ENCODE measurements at places on chromosomes 1 and 21.

DNA sequence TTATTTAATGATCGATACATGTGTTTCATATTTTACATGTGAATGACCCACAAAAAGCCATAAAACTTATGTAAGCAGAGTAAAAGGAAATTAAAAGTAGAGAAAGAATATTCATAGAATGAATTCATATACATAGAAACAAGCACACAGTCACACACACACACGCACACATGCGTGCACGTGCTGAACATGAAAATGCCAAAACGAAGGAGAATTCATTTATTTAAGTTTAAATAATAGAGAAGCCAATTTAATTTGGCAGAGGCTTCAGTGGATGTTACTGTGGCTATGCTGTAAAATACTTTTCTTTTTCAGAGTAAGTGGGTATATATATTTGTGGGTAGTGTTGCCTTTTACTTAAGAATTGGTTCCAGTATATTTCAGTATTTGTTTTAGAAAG, 145.0 kb upstream of the C21orf91 start:
- H3K27me3 ChIP-seq: no peaks in the 10 kb centered on the region
- H3K4me3 ChIP-seq: no peak overlapping the region
- H3K4me1 ChIP-seq: no peaks in the 10 kb centered on the region
- H3K27ac ChIP-seq: no peak overlapping the region
- no peaks in the 10 kb centered on the region for H3K36me3 ChIP-seq

GRCh38 chr1:211827051-211827450, 3.5 kb downstream of the LPGAT1 start:
- no peak for DNase-seq
- no peaks in the 10 kb centered on the region for H3K27me3 ChIP-seq
- H3K4me1 ChIP-seq: peaks cover 31% of the 10 kb centered on the region
- H3K4me3 ChIP-seq: no peak overlapping the region

GRCh38 chr1:152225678-152226077, 1.7 kb upstream of the HRNR start:
- H3K27me3 ChIP-seq: no peaks in the 10 kb centered on the region
- no peak overlapping the region for H3K27ac ChIP-seq
- DNase-seq: no peak

GRCh38 chr1:51073456-51073855, 28.6 kb upstream of the C1orf185 start:
- no peaks in the 10 kb centered on the region for H3K36me3 ChIP-seq
- H3K4me1 ChIP-seq: no peaks in the 10 kb centered on the region
- H3K4me3 ChIP-seq: no peak overlapping the region
- no peaks in the 10 kb centered on the region for H3K27me3 ChIP-seq

GRCh38 chr1:178048426-178048825, 45.5 kb upstream of the RASAL2 start:
- no peaks in the 10 kb centered on the region for H3K27me3 ChIP-seq
- H3K27ac ChIP-seq: no peak overlapping the region
- DNase-seq: no peak
- H3K4me3 ChIP-seq: no peak overlapping the region

GRCh38 chr1:79197421-79197820, 190.9 kb upstream of the ADGRL4 start:
- H3K4me1 ChIP-seq: no peaks in the 10 kb centered on the region
- H3K27me3 ChIP-seq: no peaks in the 10 kb centered on the region
- no peak overlapping the region for H3K4me3 ChIP-seq
- no peak for DNase-seq
- H3K27ac ChIP-seq: no peak overlapping the region
- no peaks in the 10 kb centered on the region for H3K36me3 ChIP-seq

DNA sequence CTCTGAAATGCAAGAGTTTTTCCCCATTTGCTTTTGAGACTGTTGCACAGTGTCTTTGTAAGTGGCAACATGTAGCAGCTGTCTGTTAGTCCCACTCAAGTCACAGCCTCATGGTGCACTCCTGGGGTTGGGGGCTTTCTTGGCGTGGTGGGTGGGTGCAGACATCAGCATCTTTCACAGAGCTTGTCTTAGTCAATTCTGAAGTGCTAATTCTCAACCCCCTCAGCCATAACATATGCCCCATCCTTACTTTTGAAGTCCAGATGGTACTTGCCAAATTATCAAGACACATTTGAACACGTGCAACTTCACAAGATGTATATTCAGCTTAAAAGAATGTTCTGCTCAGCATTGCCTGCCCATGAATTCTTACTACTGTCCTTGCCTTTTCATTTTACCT, 87.1 kb downstream of the VCAM1 start:
- H3K36me3 ChIP-seq: no peaks in the 10 kb centered on the region
- no peaks in the 10 kb centered on the region for H3K4me1 ChIP-seq
- DNase-seq: no peak
- no peaks in the 10 kb centered on the region for H3K27me3 ChIP-seq
- no peak overlapping the region for H3K4me3 ChIP-seq

DNA sequence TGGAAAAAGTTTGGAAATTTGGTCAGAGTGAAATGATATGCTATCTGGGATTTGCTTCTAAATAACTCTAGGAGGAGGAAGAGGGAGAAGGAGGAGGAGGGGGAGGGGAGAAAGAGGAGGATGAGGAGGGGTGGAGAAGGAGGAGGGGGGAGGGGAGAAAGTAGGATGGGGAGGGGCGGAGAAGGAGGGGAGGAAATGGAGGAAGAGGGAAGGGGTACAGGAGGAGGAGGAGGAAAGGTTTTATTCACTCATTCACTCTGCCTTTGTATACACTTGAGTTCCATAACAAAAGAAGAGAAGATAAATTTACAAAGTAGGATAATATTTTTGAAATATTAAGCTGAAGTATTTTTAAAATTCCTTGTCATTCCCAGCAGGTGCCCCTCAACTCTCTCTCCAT, 6.3 kb upstream of the VPS26C start:
- no peaks in the 10 kb centered on the region for H3K27me3 ChIP-seq
- H3K4me3 ChIP-seq: no peak overlapping the region
- DNase-seq: no peak
- no peaks in the 10 kb centered on the region for H3K4me1 ChIP-seq
- no peak overlapping the region for H3K27ac ChIP-seq
- no peaks in the 10 kb centered on the region for H3K36me3 ChIP-seq

GRCh38 chr1:68281946-68282615, 49.8 kb upstream of the WLS start:
- H3K4me1 ChIP-seq: no peaks in the 10 kb centered on the region
- no peak overlapping the region for H3K4me3 ChIP-seq
- no peaks in the 10 kb centered on the region for H3K27me3 ChIP-seq

DNA sequence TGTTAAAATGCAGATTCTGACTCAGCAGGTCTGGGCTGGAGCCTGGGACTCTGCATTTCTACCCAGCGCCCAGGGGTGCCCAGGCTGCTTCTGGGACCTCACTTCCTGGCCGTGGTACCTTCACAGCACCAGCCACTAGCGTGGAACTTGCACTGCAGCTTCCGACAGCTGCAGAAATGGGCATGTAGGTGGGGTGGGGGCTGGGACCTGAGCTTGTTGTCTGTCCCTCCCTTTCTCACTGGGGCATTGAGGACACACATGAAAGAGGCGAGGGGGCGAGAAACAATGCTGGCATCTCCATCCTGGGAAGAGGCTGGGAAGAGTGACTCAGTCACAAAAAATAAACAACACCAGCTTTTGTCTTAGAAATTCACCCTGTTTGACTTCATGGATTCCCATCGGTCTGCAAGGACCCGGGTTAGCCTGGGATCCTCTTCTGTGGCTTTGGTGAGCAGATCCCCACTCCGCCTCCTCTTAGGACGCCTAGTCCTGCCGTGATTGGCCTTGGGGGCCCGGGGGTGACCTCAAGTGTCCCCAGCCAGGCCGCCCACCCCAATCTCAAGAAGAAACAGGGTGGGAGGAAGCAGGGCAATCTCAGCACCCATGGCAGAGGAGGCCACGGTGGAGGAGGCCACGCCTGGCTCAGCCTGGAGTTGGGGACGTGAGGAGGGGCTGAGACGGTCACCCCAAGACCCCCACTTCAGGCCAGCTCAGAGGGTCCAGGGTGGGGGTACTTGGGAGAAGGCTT, 29.9 kb upstream of the POFUT2 start:
- H3K27ac ChIP-seq: peak overlapping the region; percentile 80
- H3K36me3 ChIP-seq: no peaks in the 10 kb centered on the region
- DNase-seq: no peak
- H3K4me1 ChIP-seq: peaks cover 49% of the 10 kb centered on the region

DNA sequence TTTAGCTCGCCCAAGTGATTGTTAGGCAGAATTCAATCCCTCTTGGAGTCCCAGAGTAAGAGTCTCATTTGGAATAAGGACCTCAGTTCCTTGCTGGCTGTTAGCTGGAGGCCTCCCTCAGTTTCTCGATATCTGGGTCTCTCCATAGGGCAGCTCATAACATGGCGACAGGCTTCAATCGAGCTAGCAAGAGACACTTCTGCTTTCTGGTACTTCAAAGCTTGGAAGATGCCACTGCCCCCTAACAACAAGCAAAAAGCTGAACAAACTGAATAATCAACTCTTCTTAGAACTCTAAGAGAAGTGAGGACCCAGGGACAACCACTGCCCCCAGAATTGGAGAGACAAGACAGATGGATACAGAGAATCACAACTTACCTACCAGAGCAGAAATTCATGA, 86.2 kb downstream of the TEX35 start:
- no peak for DNase-seq
- no peaks in the 10 kb centered on the region for H3K36me3 ChIP-seq
- no peaks in the 10 kb centered on the region for H3K27me3 ChIP-seq
- H3K4me1 ChIP-seq: no peaks in the 10 kb centered on the region

DNA sequence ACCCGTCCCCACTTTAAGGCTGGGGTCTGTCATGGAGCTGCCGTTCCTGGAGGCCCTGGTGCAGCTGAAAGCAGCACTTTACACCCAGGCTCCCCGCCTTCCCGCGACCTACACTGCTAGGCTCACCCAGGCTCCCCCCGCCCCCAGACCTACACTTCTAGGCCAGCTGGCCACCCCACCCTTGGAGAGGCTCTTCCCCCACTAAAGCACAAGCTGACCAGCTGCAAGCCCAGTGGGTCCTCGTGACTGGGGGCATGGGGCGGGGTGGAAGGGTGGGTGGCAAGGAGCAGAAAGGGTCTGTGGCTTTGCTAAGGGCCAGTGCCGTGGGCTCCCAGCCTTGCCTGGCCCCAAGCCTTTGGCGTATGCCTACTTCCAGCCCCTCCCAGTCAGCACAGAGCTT, 9.7 kb upstream of the ARHGEF16 start:
- no peaks in the 10 kb centered on the region for H3K36me3 ChIP-seq
- DNase-seq: no peak
- no peaks in the 10 kb centered on the region for H3K27me3 ChIP-seq
- no peaks in the 10 kb centered on the region for H3K4me1 ChIP-seq
- no peak overlapping the region for H3K27ac ChIP-seq

DNA sequence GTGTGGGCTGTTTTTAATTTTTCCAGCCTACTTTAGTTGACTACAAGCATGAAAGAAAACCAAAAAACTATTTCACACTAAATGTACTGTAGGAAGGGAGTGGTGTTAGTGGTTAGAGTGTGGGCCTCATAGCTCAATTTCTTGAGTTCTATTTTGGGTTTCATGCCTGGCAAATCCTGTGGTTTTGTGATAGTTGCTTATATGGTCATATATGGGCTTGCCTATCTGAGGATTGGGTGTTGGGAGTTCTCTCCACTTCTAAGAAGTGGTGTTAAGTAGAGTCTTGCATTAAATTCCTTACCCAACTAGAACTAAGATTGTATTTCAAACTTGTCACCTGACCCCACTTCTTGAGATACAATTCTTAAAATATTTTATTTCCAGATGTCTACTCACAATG, 37.8 kb upstream of the COL11A1 start:
- no peak for DNase-seq
- H3K36me3 ChIP-seq: no peaks in the 10 kb centered on the region
- H3K27me3 ChIP-seq: no peaks in the 10 kb centered on the region
- no peak overlapping the region for H3K27ac ChIP-seq
- no peaks in the 10 kb centered on the region for H3K4me1 ChIP-seq

GRCh38 chr1:240998024-240998423, 359.0 kb downstream of the RGS7 start:
- no peak overlapping the region for H3K4me3 ChIP-seq
- DNase-seq: no peak
- no peaks in the 10 kb centered on the region for H3K27me3 ChIP-seq
- H3K27ac ChIP-seq: no peak overlapping the region
- H3K36me3 ChIP-seq: no peaks in the 10 kb centered on the region

DNA sequence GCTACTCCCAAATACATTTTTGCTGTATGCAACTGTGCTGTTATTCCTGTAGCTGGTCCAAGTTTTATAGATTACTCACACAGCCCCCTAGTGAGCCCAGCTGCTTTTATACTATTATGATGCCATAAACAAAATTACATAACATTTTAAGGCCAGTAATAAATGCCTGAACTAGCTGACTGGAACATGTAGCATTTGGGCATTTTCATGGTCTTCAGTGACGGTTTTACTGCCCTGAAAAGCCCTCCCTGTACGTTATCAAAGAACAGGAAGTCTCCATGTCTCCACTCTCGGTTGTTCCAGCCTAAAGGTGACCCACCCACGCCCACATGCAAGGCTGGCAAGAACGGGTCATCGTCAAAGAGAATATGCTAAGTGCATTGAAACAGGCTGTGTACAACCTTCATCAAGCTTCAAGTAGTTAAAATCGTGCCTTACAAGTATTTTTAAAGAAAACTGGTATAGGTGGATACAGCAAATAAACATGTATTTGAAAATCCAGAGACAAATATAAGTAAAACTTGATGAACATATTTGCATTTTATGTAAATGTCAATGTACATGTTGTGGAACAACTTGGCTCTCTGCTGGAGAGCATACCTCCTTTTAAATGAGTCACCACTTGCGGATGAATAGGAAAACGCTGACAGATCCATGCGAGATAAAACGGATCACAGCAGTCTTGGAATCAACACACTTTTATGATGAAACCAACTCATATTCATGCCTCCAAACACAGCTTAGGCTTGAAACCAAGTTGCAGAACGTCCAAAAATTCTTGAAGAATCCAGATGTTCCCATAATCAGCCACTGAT, 520.5 kb downstream of the SMYD3 start:
- DNase-seq: no peak
- no peak overlapping the region for H3K4me3 ChIP-seq
- H3K36me3 ChIP-seq: no peaks in the 10 kb centered on the region
- H3K4me1 ChIP-seq: no peaks in the 10 kb centered on the region

- DNase-seq: no peak
- no peaks in the 10 kb centered on the region for H3K36me3 ChIP-seq
- no peak overlapping the region for H3K4me3 ChIP-seq
These were observed 231.2 kb downstream of the DSCAM start for GRCh38 chr21:40615505-40616376.

GRCh38 chr21:33755354-33755753, 113.1 kb downstream of the ITSN1 start:
- no peak overlapping the region for H3K4me3 ChIP-seq
- no peak overlapping the region for H3K27ac ChIP-seq
- DNase-seq: no peak
- no peaks in the 10 kb centered on the region for H3K27me3 ChIP-seq

GRCh38 chr1:17667641-17668040, 87.5 kb upstream of the ACTL8 start:
- H3K36me3 ChIP-seq: peaks cover 60% of the 10 kb centered on the region
- DNase-seq: no peak
- H3K4me1 ChIP-seq: peaks cover 13% of the 10 kb centered on the region
- no peaks in the 10 kb centered on the region for H3K27me3 ChIP-seq

- peak; percentile 63 for DNase-seq
- no peak overlapping the region for H3K27ac ChIP-seq
- H3K36me3 ChIP-seq: peaks cover 7% of the 10 kb centered on the region
These were observed 31.4 kb downstream of the DDR2 start for GRCh38 chr1:162663589-162664106.
